Pancreas (tissue), 10 donors: ENCODE measurements at places on chromosomes 12 and 14. TPM values are rescaled to one million over a fixed set of nuclear protein-coding genes. Genes with fewer than 3 reads are reported as not detected.

GRCh38 chr12:19642345-19642744 lies 203.1 kb downstream of the AEBP2 start:
- no peak overlapping the region for H3K4me3 ChIP-seq
- no peaks in the 10 kb centered on the region for H3K27me3 ChIP-seq
- no peak for DNase-seq
- no peaks in the 10 kb centered on the region for H3K36me3 ChIP-seq

DNA sequence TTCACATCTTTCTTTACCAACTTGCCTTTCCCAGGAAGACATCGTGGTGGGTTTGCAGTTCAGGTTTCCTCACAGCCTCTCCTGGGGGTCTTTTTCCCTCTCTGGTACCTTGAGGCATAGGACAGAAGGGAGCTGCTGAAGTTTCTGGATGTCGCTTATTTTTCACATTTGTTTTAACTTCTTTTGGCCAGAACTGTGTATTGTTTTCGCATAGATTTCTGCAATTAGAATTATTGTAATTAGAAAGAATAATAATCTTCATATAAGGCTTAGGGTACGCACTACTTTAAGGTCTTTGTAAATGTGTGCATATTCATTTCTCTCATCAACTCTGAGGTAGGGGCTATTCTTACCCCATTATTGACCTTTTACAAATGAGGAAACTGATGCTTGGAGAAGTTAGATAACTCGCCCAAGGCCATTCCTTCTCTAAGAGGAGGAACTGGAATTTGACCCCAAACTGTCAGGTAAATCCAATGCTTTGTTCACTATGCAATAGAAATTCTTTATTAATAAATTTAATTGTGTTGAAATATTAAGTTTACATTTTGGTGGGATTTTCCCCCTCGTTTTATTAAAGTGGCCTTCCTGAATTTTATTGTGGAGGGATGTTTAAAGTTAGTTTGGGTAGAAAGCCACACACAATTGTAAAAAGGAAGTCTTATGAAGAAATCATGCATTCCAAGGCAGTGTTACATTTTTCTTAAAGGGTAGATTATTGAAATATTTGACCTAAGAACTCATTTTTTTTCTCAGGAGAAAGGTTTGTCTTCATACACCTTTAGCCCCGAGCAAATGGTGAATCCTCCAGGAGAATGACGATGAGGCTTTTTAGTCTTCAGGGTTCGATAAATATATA lies 12.1 kb upstream of the SLC38A2 start:
- H3K4me3 ChIP-seq: peak overlapping the region; percentile 45
- no peaks in the 10 kb centered on the region for H3K36me3 ChIP-seq

DNA sequence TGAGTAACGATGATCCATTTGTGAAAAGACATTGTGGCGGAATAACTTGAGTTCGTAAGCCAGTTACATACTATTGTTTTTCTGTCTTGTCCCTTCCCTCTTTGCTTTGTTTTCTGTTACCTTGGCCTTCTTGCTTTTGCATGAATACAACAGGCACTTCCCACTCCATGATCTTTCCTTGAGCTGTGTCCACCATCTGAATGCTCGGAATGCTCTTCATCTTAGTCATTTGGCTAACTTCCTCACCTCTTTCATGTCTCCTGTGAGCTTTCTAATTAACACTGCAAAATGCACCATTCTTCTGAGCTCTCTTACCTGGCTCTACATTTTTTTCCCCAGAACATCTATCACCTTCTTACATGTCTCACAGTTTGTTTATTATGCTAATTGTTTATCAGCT lies 10.0 kb downstream of the KNTC1 start:
- DNase-seq: no peak
- H3K27me3 ChIP-seq: no peaks in the 10 kb centered on the region
- no peaks in the 10 kb centered on the region for H3K36me3 ChIP-seq
- H3K4me1 ChIP-seq: no peaks in the 10 kb centered on the region

DNA sequence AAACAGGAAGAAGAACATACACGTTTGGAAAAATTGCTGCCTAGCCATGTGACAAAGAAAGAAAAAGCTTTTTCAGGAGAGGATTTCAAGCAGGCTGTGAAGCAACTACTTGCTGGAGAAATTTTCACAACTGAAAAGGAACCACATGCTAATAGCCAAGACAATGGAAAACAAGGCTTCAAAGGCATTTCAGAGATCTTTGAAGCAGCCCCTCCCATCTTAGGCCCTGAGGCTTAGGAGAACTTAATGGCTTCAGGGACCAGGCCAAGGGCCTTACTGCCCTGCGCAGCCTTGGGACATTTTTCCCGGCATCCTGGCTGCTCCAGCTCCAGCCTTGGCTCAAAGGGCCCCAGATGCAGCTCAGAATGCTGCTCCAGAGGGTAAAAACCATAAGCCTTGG lies 255.9 kb upstream of the ARID2 start:
- H3K4me3 ChIP-seq: no peak overlapping the region
- no peaks in the 10 kb centered on the region for H3K27me3 ChIP-seq
- no peak for DNase-seq

DNA sequence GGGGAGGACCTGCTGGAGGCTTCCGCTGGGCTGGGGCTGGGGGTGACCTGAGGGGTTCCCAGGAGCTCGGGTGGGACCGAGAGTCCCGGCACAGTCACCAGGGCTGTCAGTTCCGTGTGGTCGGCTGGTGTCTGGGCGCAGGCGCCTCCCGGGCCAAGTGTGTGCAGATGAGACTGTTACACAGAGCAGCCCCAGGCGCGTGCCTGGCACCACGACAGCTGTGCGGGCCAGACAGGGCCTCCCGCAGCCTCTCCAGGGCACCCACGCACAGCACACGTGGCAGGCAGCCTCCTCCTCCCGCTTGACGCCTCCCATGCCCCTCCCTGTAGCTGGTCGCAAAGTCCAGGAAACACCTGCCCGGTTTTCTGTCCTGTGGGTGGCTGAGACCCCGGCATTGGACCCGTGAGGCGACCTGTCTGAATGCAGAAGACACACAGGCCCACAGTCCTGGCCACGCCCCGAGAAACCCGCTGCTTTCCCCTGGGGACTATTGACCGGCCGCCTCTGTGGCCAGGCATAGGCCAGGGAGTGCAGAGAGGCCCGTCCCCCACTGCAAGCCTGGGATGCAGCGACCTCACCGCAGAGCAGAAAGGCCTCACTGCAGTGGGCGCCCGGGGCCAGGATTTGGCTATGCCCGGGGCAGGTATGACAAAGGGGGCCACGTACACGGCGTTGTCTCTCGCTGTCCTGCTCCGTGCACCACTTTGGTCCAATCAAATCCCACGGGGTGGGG lies 12.1 kb upstream of the GALNT9 start:
- no peak overlapping the region for H3K27ac ChIP-seq
- H3K27me3 ChIP-seq: no peaks in the 10 kb centered on the region
- no peak overlapping the region for H3K4me3 ChIP-seq
- H3K36me3 ChIP-seq: no peaks in the 10 kb centered on the region

- no peak for DNase-seq
- no peak overlapping the region for H3K4me3 ChIP-seq
- H3K27me3 ChIP-seq: no peaks in the 10 kb centered on the region
- H3K4me1 ChIP-seq: no peaks in the 10 kb centered on the region
- no peaks in the 10 kb centered on the region for H3K36me3 ChIP-seq
Measured at GRCh38 chr12:31317471-31318395, 8.2 kb downstream of the SINHCAF start.

GRCh38 chr12:21552635-21553328 lies 26.7 kb downstream of the SPX start:
- no peak for DNase-seq
- H3K27me3 ChIP-seq: no peaks in the 10 kb centered on the region
- H3K27ac ChIP-seq: no peak overlapping the region
- H3K4me1 ChIP-seq: peaks cover 2% of the 10 kb centered on the region
- no peaks in the 10 kb centered on the region for H3K36me3 ChIP-seq

GRCh38 chr14:81819344-81819743 lies 285.7 kb upstream of the SEL1L start:
- DNase-seq: no peak
- peaks cover 11% of the 10 kb centered on the region for H3K4me1 ChIP-seq
- H3K27me3 ChIP-seq: no peaks in the 10 kb centered on the region
- H3K36me3 ChIP-seq: no peaks in the 10 kb centered on the region
- peak overlapping the region; percentile 66 for H3K27ac ChIP-seq

DNA sequence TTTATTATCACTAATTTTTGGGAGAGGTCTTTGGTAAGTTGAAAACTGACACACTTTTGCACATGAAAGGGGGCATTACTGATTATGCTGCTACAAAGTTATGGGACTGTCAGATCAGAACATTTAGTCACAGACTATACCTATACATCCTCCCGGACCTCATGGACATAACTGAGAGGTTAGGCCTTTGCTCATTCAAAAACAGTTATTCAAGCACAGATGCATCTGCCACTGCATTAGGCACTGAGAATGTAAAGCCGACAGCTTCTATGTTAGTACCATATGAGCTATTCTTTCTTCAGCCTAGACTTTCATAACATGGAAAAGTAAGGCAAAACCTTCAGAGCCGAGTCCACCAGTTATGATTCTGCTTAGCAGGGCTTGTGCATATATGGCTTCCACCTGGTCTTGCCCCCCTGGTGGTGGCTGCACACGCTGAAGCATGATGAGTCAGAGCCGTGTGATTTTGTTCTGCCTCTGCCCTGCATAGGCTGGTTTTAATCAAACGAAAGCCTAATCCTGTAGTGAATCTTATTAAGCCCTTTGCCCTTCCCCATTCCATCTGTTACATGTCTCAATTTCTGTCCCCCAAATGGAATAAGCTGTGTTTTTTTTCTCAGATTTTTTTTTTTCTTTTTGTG lies 21.8 kb upstream of the RNU6-8 start:
- no peaks in the 10 kb centered on the region for H3K36me3 ChIP-seq
- no peak for DNase-seq
- H3K4me3 ChIP-seq: no peak overlapping the region
- no peak overlapping the region for H3K27ac ChIP-seq
- no peaks in the 10 kb centered on the region for H3K4me1 ChIP-seq

DNA sequence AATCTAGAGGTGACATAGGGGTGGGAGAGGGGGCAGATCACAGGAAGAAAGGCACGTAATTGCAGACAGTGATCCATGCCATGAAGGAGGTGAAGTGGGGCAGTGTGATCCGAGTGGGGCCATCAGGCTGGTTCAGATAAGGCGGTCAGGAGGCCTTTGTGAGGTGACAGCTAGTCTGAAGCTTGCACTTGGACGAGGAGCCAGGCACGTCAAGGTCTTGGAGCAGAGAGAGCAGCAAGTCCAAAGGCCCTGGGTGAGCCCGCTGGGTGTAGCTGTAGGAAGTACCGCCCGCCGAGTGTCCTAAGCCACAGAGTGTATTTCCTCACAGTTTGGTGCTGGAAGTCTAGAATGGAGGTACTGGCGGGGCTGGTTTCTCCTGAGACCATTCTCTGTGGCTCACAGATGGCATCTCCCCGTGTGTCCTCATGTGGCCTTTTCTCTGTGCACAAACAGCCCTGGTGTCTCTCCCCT lies 23.6 kb downstream of the RHOF start:
- no peak overlapping the region for H3K4me3 ChIP-seq
- H3K4me1 ChIP-seq: no peaks in the 10 kb centered on the region
- no peak for DNase-seq
- no peaks in the 10 kb centered on the region for H3K36me3 ChIP-seq

DNA sequence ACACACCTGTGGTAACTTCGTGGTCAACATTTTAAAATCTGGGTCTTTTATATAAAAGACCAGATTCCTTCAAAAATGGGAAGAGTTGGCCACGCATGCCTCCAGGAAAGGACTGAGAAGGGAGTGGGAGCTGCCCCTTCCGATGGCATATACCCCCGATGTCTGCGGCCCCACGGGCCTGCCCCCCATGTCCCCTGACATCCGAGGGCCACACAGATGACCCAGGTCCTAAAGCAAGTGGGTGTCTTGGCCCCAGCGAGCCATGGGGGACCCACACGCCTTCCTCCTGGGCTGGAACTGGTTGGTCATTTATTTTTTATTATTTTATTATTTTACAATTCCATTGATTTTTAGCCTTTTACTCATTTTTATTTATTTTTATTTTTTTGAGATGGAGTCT lies 142.5 kb downstream of the PIWIL1 start:
- no peak overlapping the region for H3K4me3 ChIP-seq
- no peak for DNase-seq
- H3K4me1 ChIP-seq: no peaks in the 10 kb centered on the region
- no peaks in the 10 kb centered on the region for H3K27me3 ChIP-seq
- no peaks in the 10 kb centered on the region for H3K36me3 ChIP-seq
- no peak overlapping the region for H3K27ac ChIP-seq

The ALG10 gene
- polyA plus RNA-seq: 1.3 TPM

The KRT78 gene
- 0.27 TPM for polyA plus RNA-seq

The HOXC5 gene
- polyA plus RNA-seq: not detected

The TAS2R46 gene
- not detected for polyA plus RNA-seq

The KRT86 gene
- polyA plus RNA-seq: 3.2 TPM

The PIK3C2G gene
- polyA plus RNA-seq: 1.5 TPM

The ITGB7 gene
- polyA plus RNA-seq: 1.6 TPM

The TMEM121 gene
- polyA plus RNA-seq: 1.2 TPM
